ENCODE measurements at places on chromosomes 12 and 14.

GRCh38 chr12:113198296-113198695 lies 12.8 kb downstream of the RITA1 start:
- no peak for DNase-seq

GRCh38 chr14:50512463-50512862 lies 19.9 kb downstream of the MAP4K5 start:
- DNase-seq: no peak

- no peak for DNase-seq
Measured at GRCh38 chr12:62128175-62128975, 131.8 kb upstream of the USP15 start.

- no peak for DNase-seq
Measured at GRCh38 chr12:101480849-101481248, 5.7 kb downstream of the SPIC start.

- no peak for DNase-seq
Measured at GRCh38 chr14:57254884-57255283, 13.8 kb downstream of the EXOC5 start.

DNA sequence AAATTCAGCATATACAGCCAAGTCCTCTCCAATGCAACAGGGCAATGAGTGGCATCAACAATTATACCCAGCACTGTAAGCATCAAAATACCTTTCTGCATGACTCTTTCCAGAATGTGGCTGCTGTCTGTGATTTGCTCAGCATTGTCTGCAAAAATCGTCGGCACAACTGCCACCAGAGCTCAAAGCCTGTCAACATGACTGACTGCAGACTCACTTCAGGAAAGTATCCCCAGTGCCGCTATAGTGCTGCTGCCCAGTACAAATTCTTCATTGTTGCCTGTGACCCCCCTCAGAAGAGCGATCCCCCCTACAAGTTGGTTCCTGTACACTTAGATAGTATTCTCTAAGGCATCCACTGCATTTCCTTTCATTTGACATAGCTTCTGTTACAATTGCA lies 735 bp downstream of the RNASE6 start:
- DNase-seq: no peak

All from AML-193 (cell line).